EH (cell line): ENCODE measurements at places on chromosomes 1 and 21.
A peak's percentile ranks its signal among the peaks of the same experiment; 100 is the strongest.

DNA sequence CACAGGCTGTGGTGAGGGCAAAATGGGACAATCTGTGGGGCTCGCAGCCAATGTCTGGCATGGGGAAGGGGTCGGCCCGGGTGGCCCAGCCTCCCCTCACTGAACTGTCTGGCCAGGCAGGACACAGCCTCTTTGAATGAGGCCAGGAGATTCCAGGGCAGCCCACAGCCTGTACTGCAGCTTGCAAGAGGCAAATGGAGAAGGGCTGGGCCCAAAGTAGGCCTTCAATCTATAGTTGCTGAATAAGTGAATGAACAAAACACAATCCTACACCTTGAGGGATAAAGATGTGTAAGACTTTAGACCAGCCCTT is 23.2 kb downstream of the SLC27A3 start:
- DNase-seq: no peak

DNA sequence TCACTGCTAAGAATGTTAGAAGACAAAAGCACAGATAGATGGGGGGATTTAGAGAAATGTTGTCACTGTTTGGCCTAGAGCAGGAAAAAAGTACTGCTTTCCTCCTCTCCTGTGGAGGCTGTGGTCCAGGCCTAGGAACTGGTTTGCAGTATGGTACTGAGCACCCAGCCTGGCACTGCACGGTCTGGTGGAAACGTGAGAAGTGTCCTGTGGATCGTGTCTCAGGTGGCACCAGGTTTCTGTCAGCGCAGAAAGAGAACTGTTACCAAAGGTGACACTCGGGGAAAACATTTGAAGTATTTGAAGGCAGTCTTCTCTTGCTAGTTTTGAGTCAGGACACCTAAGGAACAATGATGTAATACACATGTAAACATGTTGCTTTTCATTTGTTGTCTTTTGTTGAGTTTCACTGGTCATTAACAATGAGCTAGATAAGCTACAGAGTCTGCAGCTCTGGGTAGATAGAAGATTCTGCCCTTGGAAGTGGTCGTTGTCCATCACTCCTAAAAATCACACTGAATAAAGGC is 63.0 kb downstream of the B3GALNT2 start:
- DNase-seq: no peak

GRCh38 chr1:5995871-5996630 is 3.8 kb upstream of the NPHP4 start:
- no peak for DNase-seq

- peak; percentile 44 for DNase-seq
Measured at GRCh38 chr1:218482683-218483082, 137.5 kb downstream of the TGFB2 start.

- DNase-seq: no peak
Measured at GRCh38 chr1:2148691-2149090, 45.9 kb downstream of the FAAP20 start.

- peak; percentile 89 for DNase-seq
Measured at GRCh38 chr1:97340951-97341350, 579.9 kb downstream of the DPYD start.

DNA sequence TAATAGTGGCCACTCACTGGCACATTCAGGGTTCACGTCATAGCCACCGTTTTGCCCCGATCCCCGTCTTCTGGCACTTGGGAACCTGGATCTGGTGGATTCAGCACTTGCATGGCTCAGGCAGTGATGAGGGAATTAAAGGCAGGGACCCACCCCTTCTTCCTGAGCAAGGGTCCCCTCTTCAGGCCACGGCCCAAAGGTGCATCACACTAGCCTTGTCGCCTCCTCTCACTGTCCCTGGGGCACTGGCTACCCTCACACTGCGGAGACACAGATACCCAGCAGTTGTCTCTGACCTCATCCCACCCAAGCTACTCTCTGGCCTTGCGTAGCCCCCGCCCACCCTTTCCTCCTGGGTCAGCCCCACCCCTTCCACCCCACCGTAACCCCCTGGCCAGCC is 19.9 kb upstream of the LDLRAP1 start:
- DNase-seq: peak; percentile 37

DNA sequence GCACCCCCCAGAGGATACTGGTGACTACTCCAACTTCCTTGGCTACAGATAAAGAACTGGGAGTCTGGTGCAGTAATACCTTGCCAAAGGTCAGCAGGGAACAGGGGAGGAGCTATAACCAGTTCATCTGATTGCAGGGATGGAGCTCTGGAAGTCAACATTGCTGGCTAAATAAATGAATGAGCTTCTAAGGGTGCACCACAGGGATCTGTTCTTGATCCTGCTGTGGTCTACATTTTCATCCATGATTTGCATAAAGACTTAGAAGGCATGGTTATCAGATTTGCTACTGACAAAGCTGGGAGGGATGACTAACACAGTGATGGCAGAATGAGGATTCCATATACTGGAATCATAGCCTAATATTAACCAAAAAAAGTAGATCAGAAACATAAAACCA is 18.3 kb downstream of the PLEKHA6 start:
- DNase-seq: peak; percentile 79

GRCh38 chr1:158930504-158930903 is 848 bp upstream of the PYHIN1 start:
- no peak for DNase-seq

DNA sequence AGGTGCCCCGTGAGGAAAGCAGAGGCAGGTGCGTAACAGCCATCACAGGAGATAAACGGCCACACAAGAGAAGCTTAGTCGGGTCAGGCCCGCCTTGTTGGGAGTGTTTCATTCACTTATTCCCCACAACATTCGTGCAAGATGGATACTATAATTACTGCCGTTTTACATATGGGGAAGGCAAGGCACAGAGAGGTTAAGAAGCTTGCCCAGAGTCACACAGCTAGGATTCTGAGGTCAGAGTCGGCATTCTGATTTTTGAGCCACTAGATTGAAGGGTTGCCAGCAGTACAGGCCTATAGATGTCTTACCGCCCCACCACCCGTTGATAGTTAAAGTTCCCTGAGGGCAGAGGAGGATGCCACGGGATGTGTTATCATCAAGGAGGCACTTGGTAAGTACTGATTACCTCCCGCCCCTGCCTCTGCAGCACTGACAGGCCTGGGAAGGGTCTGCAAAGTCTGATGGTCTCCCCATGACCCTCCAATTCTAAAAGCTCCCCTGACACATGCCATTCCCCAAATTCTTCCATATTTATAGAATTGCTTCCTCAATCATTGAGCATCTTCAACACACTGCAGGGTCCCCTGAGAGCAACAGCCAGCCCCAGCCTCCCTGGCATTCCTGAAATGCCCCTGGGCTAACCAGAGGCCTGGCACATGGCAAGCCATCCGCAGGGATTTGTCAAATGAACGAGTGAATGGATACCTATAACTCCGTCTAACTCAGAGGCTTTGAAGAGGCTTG is 74.7 kb upstream of the CLDN14 start:
- no peak for DNase-seq

DNA sequence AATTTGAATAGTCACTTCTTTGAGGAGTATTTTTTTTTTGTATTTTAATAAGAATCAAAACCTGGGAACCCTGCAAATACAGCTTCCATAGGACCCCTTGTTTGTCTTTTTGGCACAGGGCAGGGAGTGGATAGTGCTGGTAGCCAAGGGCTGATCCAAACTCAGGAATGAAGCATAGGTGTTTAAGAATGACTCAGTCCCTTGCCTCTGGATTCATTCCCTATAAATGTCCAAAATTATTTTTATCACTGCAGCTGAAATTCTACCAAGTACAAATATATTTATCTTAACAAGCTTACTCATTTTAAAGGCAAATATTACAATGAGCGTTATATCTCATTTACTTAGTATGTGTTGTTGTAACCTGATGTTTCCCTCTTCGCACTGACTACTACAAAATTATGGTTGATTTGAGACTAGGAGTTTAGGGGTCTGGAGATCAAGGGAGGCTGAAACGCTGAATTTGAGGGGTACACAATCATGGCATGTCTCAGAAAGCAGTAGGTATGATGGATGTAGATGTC is 278.6 kb upstream of the LYPLAL1 start:
- peak; percentile 7 for DNase-seq

- no peak for DNase-seq
Measured at GRCh38 chr1:245937316-245938045, 569.6 kb downstream of the SMYD3 start.

DNA sequence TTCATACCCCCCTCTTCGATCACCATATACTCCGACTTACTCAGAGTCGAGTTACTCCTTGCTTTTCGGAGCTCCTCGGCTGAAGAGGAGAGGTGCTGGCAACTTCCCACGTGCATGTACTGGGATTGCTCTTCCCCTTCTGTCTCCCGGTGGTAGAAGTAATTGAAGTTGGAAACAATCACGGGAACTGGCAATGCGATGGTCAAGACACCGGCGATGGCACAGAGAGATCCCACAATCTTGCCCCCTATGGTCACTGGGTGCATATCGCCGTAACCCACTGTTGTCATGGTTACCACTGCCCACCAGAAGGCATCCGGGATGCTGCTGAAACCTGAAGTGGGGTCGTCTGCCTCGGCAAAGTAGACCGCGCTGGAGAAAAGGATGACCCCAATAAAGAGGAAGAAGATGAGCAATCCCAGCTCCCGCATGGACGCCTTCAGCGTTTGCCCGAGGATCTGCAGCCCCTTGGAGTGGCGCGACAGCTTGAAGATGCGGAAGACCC is 1.5 kb downstream of the KCNA3 start:
- no peak for DNase-seq

- peak; percentile 19 for DNase-seq
Measured at GRCh38 chr1:243580072-243580471, 270.0 kb downstream of the AKT3 start.

DNA sequence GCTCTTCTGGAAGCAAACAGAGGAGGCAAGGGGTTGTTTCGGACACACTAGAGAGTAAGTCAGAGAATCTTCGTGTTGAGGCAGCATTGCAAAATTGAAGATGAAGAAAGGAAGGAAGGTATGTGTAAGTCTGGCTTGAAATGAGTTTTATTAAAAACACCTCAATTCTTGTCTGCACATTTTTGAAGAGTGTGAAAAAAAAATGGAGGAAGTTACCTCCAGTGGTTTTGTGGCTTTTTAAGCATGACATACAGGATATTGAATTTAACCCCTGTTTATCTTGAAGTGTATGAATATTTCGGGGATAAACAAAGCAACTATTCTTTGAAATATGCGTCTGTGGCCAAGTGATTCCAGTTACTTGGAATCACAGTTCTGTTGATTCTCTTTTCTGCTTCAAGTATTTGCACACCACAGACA is 203.2 kb upstream of the SGIP1 start:
- DNase-seq: peak; percentile 61

- no peak for DNase-seq
Measured at GRCh38 chr1:16018749-16019643, 1.2 kb upstream of the HSPB7 start.

GRCh38 chr1:205442051-205442725 is 13.7 kb downstream of the BLACAT1 start:
- no peak for DNase-seq

DNA sequence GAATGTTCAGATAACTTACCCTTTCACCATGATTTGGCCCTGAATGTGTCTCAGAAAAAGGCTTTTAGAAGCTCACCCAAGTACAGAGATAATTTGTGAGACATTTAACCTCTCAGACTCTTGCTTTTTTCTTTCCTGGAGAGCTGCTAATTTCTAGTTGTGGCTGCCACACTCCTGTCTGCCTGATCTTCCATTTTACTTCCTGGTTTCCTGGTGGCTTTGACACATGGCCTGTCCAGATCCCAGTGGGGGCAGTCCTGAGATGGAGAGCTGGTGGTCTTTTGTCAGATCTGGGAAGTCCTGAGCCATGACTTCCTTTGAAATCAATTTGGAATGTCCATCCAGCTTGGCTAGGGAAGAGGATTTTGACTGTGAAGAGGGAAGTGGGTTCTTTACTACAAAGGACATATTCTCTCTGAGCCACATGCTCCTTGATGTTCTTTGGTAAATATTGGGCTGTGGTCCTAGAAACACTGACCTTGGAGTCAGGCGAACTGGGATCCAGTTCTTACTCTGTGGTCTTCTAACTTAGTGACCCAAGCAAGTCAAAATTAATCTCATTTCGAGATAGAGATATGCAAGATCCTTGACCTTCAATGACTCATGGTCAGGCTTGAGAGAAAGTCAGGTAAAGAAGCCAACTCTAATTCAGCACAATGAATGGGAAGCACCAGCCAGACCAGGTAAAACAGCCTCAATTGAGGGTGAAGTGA is 78.0 kb upstream of the HSD17B7 start:
- DNase-seq: no peak

GRCh38 chr1:47696737-47697441 is 259.0 kb downstream of the FOXD2 start:
- DNase-seq: no peak

- peak; percentile 94 for DNase-seq
Measured at GRCh38 chr1:94022471-94023189, 98.3 kb downstream of the ABCA4 start.

GRCh38 chr1:198113342-198113750 is 43.5 kb upstream of the NEK7 start:
- peak; percentile 93 for DNase-seq

GRCh38 chr1:32335535-32335789 is 571 bp downstream of the MARCKSL1 start:
- DNase-seq: no peak

- peak; percentile 40 for DNase-seq
Measured at GRCh38 chr1:36279110-36279788, 26.9 kb upstream of the SH3D21 start.

DNA sequence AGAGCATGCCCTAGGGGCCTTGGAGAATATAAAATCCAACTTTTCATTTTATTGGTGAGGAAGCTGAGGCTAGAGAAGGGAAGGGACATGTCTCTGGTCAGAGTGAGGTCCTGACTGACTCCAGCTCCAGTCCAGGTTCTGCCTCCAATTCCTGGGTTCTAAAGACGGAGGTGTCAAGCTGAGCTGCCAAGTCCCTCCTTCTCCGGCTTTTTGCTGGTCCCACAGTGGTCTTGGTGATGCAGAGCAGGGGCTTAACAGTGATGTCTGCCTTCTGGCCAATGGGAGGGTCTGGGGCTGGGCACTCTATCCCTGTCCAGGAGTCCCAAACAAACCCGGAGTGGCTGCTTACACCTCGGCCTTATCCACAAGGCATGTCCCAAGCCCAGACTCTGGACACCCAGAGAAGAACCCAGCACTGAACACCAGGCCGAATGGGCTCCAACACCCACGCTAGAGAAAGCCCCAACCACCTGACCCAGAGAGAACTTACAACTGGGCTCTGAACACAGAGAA is 104.8 kb downstream of the EBNA1BP2 start:
- no peak for DNase-seq

DNA sequence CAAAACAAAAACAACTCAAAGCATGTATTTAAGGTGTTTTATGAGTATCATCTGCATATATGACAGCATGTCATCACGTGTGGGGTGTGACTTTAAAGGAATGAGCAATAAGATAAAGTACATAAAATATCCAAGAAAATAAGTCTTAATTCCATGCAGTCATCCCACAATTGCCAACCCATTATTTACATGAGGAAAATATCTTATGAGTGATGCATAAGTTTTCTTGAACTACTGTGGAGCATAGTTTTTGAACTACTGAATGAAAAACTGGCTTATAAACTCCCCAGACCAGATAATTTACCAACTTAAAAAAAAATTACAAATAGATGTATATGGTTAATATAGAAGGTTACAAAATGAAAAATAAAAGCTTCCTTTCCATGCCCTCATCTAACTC is 29.7 kb upstream of the MTMR11 start:
- peak; percentile 21 for DNase-seq

- no peak for DNase-seq
Measured at GRCh38 chr1:166906647-166907046, 30.6 kb upstream of the TADA1 start.
